Effector memory CD8-positive, alpha-beta T cell (primary cell): ENCODE measurements at places on chromosomes 11 and 22.

GRCh38 chr11:72333661-72334060, 89.7 kb upstream of the PHOX2A start:
- peak; percentile 5 for DNase-seq

DNA sequence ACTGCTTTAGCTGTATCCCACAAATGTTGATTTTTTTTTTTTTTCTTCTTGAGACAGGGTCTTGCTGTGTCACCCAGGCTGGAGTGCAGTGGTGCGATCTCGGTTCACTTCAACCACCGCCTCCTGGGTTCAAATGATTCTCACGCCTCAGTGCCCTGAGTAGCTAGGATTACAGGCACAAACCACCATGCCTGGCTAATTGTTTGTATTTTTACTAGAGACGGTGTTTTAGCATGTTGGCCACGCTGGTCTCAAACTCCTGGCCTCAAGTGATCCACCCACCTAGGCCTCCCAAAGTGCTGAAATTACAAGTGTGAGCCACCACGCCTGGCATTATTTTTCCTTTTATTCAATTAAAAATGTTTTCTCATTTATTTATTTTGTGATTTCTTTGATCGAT, 55.9 kb downstream of the PDHX start:
- no peak for DNase-seq

DNA sequence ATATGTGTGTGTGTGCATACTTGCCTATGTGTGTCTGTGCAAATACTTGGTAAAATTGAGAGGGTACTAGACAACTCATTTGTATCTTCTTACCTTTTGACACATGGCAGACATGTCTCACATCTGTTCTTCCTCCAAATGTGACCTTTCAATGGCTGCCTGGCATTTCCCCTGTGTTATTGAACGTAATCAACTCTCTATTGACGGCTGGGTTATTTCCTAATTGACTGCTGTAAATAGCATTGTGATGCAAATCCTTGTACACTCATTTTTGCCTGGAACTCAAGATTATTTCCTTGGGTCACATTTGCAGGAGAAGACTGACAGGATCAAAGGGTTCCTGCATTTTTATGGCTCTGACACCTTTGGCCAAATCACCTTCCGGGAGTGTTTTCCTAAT, 37.4 kb downstream of the KCNQ1 start:
- DNase-seq: no peak

DNA sequence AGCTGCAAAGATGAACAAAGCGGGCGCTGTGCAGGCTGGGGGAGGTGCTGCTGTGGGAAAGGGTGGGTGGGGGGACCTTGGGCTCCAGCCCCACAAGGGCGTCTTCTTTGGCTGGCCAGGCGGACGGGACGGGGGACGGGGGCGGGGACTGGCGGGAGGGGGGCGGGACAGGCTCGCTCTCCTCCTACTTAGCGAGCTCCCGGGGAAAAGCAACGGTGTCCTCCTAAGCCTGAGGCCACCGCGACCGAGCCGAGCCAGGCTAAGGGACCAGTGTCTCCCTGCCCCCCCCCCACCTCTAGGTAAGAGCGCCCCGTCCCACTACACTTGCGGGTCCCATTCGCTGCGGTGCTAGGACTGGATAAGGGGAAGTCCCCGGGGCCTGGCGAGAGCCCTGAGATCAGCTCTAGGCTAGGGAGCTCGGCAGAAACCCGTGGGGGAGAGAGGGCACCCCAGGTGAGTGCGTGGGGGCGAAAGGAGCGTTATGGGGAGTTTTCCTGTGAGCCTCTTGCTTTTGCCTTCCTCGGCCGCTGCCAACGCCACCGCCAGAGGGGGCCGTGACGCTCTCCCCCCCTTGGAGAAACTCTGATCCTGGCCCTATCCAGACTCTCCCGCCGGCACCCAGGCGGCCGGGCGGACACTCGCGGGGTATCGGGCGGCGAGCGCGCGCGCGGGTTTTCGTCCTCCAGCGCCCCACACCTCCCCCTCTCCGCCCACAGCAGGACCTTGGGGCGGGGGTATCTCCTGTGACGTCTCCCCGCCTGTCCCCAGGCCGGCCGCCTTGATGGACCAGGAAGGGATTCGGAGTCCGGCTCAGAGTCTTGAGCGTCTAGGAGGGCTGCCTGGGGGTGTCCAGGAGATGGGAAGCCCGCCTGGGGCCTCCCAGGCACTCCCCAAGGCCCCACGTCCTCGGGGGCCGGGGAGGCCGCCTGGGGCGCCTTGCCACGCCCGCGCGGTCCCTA, at the start of gene PHLDB1:
PHLDB1 (plus strand) TSS at position 215 of the 959 bp plus-strand sequence. CDS start 6,222 bp downstream, outside the sequence.
- DNase-seq: peak; percentile 41

DNA sequence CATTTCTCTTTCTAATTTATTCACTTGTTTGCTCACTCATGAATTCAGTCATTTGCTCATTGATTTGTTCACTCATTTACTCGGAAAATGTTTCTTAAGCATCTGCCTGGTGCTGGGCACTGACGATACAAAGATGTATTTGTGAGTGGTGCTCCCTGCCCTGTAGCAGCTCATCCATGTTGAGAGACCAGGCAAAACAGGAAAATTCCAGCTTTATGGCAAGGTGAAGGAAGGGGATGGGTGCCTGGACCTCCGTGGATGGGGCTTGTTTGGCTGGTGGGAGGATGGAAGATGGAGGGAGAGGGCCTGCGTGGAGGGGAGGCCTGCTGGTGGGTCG, 53.1 kb downstream of the TBC1D22A start:
- no peak for DNase-seq

GRCh38 chr22:17997456-17997855, 26.9 kb downstream of the MICAL3 start:
- DNase-seq: no peak

DNA sequence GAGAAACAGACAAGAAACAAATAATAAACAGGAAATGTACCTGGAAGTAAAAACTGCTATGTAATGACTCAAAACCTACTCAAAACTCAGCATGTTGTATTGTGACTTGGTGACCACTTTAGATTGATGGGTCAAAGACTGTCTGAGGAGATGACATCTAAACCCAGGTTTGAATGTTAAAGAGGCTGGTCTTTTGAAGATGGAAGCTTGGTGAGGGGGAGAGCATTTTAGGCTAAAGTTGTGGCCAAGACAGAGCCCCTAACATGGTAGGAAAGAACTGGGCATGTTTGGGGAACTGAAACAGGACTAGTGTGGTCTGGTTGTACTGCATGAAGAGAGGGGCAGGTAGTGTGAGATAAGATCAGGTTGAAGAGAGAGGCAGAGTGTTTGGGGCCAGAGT, 85.3 kb upstream of the MYO18B start:
- DNase-seq: no peak

GRCh38 chr22:44212936-44213335, 32.2 kb downstream of the PARVG start:
- no peak for DNase-seq

DNA sequence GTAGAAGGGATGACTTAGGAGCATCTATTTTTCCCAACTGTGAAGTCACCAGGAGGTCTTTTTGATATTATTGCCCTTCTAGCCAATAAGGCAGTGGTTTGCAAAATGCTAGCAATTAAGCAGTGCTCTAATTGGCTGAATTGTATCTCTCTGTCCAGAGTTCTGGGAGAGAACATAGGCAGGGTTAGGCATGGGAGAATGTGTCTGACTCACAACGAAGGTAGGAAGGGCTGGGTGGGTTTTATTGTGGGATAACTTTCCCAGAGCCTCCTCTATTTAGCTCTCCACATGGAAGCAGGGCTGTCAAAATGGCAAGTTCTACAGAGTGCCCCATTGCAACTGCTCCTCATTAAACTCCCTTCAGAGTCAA, 415.9 kb upstream of the CADM1 start:
- no peak for DNase-seq

DNA sequence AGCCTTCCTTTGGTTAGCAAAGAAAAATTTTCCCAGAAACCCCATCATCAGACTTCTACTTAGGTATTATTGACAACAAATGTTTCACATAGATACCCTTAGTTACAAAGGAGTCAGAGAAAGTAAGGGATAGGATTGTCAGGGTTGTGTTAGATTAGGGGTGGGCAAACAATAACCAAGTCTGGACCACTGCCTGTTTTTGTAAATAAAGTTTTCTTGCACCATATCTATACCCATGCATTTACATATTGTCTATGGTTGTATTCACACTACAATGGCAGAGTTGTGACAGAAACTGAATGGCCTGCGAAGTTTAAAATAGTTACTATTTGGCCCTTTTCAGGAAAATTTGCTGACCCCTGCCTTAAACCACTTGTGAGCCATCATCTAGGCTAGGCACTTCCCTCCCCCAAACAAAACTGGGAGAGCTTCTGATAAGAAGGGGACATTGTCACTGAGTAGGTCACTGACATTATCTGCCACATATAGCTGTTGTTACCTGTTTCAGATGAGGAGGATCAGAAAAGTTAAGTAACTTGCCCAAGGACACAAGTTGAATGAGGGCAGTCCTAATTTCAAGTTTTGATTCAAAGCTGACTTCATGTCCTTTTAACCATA, 40.7 kb upstream of the TMEM135 start:
- DNase-seq: no peak

DNA sequence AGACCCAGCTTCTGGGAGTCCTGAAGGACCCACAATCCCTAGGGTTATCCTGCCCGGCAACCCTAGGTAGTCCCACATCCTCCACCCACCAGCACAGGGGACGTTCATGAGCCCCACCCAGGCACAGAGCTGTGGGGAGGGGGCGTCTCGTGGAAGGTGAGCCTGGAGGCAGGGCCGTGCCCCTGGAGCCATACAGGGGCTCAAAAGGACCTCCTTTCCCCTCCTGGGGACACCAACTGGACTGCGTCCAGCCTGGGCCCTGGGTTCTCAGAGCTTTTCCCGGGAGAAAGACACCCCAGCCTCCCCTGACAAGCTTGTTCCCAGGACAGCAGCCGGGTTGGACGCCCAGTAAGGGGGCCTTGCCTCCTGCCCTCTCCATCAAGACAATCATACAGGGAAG, 78.4 kb downstream of the BRD1 start:
- DNase-seq: no peak

DNA sequence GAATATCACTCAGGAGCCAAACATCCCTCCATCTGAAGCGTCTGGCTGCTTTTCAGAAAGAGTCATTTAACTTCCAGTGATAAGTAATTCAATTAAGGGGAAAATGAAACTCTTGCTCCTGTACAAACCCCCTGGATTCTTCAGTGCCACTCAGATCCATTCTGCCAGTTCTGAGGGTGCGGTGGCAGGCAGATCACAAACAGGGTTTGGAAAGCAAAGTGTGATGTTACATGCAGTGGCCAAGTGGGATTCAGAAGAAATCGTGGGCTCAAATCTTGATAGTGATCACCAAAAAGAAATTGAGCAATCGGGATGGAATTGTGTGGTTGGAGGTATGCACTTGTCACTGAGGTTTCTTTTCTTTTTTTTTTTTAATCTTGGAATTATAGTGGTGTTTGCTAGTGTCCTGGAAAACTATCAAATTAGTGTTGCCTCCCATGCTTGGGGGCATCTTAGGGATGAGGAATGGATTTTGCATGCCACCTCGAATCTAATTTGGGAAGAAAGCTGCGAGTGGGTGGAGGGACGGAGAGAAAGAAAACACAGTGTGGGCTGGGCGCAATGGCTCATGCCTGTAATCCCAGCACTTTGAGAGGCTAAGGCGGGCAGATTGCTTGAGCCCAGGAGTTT, 22.5 kb upstream of the RTL6 start:
- no peak for DNase-seq

GRCh38 chr22:26066534-26066933, 102.7 kb upstream of the SEZ6L start:
- no peak for DNase-seq

- DNase-seq: no peak
Measured at GRCh38 chr11:26134481-26135355, 197.2 kb upstream of the ANO3 start.

DNA sequence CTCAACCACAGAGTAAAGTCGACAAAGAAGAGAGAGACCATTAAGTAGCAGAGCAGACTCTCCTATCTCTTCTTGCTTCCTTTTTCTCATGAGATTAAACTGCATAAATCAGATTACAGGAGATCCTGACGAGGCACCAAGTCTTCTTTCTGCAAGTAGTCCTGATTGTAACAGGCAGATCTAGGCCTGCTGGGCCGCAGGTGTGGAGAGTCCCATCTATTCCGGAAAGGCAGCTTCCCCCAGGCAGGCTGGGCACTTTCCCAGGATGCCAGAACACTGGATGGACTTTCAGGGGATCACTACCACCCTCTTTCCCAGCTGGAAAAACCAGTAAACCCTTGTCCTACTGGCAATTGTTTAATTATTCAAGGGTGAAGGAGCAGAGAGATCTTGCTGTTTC, 173.0 kb upstream of the CADM1 start:
- no peak for DNase-seq

GRCh38 chr11:26365284-26365683, 33.4 kb downstream of the ANO3 start:
- no peak for DNase-seq

DNA sequence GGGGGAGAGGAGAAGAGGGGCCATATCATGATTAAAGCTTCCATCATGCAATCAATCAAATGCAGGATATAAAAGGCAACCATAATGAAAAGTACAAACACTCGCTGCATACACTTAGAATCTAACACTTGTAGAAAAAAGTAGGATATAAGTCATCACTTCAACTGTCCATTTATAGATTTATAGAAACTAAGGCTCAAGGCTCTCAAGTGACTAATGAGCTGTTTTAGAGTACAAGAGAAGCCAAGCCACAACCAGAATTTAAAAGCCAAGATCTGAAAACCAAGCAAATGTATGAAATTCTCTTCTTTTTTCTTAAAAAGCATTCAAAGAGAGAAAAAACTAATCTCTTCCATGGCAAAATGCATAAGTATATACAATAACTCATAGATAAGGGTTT, 160.2 kb upstream of the BLID start:
- no peak for DNase-seq

DNA sequence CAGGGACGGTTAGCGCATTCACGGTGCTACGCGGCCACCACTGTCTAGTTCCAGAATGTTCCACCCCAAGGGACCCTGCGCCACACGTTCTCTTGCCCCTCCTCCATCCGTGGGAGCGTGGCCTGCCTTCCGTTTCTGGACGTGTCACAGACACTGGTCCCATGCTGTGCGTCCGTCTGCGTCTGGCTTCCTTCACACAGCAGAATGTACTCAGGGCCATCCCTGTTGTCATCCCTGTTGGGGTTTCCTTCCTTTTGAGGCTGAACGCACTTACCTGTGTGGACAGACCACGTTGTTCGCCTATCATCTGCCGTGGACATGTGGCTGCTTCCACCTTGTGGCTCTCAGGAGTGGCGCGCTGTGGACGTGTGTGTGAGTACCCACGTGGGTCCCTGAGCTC, 24.9 kb downstream of the BRSK2 start:
- DNase-seq: no peak

GRCh38 chr11:8028766-8029165, 41.6 kb downstream of the EIF3F start:
- no peak for DNase-seq

GRCh38 chr11:66722745-66723651, 6.0 kb downstream of the SPTBN2 start:
- DNase-seq: no peak

DNA sequence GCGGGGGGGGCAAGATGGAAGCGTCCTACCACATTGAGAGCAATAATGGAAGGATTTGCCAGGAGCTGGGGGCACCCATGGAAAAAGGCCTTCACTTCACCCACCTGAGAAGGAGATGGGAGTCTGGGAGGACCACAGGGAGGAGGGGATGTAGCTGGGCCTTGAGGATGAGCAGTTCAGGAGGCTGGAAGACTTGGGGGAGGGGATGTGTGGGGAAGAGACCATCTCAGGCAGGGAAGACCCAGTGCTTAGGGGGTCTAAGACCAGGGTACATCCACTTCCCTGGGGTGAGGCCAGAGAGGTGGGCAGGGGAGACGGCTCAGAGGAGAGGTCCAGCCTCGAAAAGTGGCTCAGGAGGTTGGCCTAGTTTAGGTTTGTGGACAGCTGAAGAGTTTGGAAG, 71.3 kb upstream of the TCF20 start:
- no peak for DNase-seq
